ENCODE measurements at places on chromosomes 7 and 10.

- DNase-seq = no peak
Measured at GRCh38 chr7:76047305-76047810, 442 bp downstream of the STYXL1 start.

DNA sequence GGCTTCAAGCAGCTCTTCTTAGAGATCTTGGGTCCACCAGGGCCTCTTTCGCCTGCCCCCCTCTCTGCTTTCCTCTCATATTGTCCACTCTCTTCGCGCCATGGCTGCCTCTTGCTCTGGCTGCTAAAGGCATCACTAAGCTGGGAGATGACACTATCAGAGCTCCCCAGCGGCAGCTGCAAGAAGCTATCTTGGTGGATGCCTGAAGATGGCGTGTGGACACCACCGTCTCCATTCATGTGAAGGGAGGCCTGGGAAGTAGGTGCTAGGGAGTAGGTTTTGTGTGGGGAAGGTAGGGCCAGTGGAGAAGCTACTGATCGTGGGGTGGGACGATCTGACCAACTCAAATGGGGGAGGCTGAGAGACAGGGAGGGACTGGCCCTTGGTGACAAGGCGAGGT lies 45.9 kb upstream of the PDLIM1 start:
- no peak for DNase-seq

GRCh38 chr7:154372011-154372601 lies 319.9 kb downstream of the DPP6 start:
- DNase-seq = no peak

DNA sequence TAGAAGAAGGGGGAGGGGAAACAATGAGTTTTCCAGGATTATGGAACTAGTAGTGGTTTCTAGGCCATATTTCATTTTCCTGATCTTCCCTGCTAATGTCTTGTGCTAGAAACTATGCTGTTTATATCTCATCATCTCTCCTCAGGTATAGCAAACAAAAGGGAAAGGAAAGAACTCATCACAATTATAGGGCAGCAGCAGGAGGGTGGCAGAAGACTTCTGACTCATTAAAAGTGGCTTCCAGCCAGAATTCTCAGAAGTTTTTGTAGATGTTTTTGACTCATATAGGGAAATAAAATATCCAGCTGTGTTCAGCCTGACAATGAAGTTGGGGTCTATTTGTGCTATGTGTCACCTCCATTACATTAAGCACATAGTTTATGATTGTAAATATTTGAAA lies 6.5 kb downstream of the AHR start:
- DNase-seq = no peak

DNA sequence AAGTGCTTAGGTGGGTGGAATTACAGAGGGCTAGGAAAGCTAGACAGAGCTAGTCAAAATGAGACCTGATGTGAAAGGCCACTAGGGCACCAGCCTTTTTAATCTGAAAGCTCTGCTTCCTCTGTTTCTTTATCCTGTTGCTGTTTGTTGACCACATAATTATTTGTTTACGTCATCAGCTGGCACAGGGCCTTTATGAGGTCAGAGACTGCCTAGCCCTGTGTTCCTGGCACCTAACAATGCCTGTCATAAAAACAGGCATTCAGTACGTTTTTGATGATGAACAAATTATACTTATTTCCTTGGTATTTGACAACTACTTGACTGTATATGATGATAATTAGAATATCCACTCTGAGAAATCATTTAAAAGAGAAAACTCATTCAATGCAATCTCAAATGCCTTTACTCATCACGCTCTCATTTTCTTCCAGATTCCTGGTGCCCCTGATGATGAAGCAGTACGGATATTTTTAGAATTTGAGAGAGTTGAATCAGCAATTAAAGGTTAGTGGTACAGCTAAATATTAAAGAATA lies 26.0 kb downstream of the RBM17 start:
- DNase-seq = no peak

- no peak for DNase-seq
Measured at GRCh38 chr10:76033457-76034196, 602.2 kb downstream of the LRMDA start.

DNA sequence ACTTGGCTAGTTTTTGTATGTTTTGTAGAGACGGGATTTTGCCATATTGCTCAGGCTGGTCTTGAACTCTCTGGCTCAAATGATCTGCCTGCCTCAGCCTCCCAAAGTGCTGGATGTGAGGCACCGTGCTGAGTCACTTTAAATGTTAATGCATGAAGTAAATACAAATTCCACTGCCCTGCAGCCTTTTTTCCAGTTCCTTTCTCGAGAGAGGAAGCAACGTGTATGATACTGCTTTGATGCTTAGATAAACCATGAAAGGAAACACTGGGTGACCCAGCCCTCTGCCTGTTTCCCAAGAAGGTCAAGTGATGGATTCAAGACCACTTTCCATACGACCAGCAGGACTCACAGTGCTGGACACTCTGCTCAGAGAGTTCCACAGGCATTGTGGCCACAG lies 11.3 kb upstream of the MRPS24 start:
- no peak for DNase-seq

DNA sequence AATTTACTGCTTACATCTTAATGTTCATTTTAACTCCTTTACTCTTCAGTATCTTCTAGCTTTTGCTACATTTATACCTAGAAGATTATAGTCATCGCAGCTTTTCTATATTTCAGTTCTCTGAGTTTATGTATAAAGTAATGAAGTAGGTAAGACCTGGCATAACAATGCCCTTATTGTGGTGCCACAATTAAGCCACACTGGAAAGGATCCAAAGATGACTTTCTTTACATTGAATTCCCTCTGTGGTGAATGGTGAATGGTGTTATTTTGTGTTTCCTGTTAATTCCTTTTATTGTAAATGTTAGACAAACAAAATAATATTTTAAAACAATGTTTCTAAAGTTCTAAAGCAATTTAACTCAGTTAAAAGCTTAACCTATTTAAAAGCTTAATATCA lies 36.2 kb downstream of the SEMA3D start:
- no peak for DNase-seq

DNA sequence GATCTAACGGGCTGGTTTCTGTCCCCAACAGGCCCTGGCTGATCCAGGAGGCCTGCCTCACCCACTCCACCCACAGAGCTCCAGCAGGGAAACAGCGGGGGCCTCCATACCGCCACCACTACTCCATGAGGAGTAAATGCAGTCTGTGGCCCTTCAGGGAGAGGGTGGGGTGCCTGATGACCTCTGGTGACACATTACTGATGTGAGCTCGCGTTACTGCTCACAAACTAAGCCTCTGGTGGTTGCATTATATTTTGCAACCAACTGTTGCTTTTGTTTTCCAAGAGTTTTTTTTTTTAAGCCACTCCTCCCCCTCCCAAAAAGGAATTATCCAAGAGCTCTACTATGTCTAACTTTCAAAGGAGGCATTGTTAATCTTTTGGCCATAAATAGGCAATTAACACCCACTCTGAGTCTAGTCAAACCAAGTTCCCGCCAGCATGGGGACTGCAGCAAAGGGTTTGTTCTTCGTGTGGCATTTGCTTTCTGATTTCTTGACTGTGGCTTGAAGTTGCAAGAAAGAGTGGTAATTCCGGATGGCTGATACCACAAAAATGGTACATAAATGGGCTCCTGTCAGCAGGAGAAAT lies 72.6 kb downstream of the FAM53B start:
- DNase-seq = no peak

DNA sequence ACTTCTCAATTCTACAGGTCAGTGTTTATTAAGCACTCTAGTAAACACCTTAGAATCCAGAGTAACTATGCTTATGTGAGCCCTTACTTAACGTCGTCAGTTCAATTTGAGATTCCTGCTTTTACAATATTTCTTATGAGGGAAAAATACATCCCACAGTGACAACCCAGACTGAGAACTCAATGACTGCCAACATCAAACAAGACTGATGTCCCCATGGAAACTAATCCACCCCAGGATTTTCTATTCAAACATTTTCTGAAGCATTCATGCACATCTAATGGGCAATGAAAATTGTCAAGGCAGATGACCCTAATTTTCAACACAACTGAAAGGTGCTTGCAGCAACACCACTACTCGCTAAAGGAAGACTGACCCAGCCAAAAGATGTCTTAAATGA lies 67.0 kb downstream of the ATE1 start:
- no peak for DNase-seq

- DNase-seq = no peak
Measured at GRCh38 chr10:89535171-89536012, at the start of gene SLC16A12. Gene SLC16A12 (minus strand): TSS chr10:89535594. CDS start chr10:89462578, 73,016 bp downstream.

GRCh38 chr7:136138991-136139390 lies 161.8 kb upstream of the MTPN start:
- no peak for DNase-seq

GRCh38 chr7:17771901-17772408 lies 168.3 kb downstream of the SNX13 start:
- no peak for DNase-seq

DNA sequence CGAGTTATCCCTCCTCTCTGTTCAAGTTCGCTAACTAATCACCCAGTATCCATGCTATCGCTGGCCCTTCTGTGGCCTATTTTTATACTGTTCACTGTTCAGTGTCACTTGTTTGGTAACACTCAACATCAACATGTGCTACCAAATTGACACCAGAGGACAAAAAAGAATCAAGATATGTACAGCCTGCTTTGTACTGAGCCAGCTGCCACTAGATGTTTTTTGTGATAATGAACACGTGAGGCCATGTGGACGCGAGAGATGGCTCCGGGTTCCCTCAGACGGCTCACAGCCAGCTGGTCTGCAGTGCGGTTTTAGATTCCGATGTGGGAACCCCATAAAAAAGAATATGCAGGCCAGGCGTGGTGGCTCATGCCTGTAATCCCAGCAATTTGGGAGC lies 21.2 kb downstream of the CAV1 start:
- no peak for DNase-seq

DNA sequence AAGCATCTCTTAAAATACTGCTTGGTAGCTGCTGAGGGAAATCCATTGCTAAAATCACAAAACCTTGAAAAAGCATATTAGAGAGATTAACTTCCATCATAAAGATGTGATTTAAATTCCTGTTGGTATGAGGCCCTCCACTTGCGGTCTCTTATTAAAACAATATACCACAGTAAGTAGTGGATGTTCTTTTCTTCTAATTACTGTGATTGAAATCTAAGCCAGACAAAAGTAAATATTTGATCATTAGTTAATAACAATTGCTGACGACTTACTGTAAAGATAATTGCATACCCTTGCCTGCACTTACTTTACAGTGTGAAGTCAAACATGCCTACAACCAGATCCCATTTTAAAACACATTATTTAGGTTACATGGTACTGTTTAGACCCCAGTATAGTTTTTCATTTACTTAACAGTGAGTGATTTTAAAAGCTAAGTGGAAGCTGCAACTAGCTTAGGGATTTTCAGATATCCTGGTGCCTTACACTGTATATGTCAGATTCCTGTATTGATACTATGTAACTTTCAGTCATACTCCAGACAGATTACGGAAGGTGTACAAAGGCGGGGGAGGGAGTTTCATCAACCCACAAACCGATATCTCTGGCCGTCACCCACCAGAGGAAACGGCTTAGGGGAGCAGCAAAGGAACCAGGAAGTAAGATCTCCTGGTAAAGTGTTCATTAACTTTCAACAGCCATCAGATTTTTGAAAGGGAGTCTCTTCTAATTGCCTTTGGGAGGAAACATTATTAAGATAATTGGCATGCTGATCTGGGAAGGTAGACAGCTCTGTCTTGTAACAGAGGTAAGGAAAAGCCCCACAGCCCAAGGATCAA lies 986 bp downstream of the NRP1 start:
- DNase-seq = no peak

- DNase-seq = no peak
Measured at GRCh38 chr7:48551652-48552051, 372.7 kb upstream of the CDC14C start.

GRCh38 chr10:53013201-53013810 lies 240.7 kb upstream of the MBL2 start:
- no peak for DNase-seq

- no peak for DNase-seq
Measured at GRCh38 chr7:6238309-6238925, 34.0 kb downstream of the CYTH3 start.

- no peak for DNase-seq
Measured at GRCh38 chr7:155889636-155890511, 77.6 kb upstream of the SHH start.

DNA sequence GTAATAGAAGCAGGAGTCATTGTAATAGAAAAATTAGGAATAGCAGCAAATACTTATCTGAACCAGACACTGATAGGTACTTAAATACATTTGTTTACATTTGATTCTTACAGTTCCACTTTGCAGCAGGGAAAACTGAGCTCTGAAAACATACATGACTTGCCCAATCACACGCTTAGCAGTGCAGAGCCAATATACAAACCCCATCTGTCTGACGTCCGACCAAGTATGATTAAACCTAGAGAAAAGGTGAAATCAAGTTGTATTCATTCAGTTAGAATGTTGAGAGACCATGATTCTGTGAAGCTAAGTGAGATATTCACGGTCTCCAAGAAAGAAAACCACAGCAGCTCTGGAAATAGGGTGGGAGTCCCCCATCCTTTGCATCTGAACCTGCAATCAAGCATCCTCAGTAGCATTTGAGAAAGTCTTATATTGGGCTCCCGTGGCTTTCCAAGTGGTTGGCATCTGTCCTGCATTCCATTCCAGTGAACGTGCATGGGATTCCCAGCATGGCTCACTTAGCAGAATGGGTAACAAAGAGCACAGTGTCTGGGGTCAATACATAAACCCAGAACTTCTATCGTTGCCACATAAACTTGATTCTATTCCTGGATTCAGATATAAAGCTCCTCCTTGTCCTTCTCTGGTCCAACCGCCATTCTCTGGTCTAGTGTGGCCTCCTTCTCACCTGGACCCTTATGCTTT lies 148.7 kb upstream of the RSU1 start:
- DNase-seq = no peak

- no peak for DNase-seq
Measured at GRCh38 chr7:19095353-19095860, 22.0 kb downstream of the TWIST1 start.

GRCh38 chr10:121091961-121092719 lies 241.0 kb downstream of the WDR11 start:
- DNase-seq = no peak

DNA sequence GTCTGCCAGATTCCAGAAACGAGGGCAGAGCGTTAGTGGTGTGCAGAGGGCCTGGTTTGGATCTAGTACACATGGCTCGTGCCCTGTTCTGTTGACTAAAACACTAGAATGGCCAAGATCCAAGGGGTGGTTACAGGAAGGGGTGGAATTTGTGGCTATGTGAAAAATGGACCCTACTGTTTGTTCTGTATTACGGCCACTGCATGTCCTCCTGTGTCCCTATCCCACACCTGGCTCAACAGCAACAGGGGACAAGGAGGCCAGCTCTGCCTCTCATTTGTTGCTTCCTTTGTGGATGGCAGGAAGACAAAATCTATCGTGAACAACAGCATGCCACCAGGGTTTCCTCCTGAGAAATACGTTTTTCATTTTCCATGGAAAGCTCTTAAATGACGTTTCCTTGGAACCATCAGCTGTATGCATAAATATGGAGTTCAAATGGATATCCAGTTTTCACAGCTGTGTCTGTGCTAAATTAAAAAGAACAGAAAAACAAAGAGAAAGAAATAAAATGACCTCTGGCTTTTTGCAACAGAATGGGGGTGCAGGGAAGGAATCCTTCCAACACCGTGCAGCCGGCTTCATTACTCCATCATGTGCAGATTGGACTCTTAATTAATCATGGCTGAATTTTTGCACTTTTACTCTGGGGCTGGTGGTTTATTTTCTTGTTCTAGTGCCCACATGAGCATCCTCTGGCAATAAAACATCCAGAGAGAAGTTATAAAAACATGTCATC lies 318.9 kb downstream of the CXCL12 start:
- DNase-seq = no peak

- DNase-seq = peak; percentile 84
Measured at GRCh38 chr10:96089670-96090462, 40.2 kb upstream of the ZNF518A start.

GRCh38 chr7:19677180-19677579 lies 31.7 kb downstream of the POLR1F start:
- DNase-seq = no peak
